MV-4-11 (cell line): ENCODE measurements at places on chromosomes 2 and 18.

DNA sequence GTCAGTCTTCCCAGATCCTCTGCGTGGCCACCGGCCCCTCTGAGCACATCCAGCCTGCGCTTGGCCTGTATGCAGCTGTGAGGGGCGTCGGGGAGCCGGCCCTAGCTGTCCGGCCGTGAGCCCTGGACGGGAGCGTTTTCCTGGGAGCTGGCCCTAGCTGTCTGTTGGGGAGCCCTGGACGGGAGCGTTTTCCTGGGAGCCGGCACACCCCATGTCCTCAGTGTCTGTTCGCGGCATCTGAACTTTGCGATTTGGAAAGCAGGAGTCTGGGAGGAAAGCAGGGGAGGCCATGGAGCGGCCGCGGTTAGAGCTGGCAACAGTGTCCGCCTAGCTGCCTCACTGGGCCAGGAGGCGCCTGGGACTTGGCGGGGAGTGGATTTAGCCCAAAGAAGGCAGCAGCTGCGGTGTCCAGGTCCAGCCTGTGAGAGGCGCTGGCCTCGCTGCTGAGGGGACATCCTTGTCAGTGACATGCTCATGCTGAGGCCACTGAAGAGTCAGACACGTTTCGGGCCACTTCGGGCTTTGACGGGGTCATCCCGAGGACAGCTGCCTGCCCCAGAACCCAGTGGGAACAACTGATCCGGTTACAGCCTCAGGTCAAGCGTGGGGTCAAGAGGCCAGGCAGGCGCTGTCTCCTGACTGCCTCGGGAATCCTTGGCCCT is 75.8 kb downstream of the KCNG2 start:
- no peak for DNase-seq

DNA sequence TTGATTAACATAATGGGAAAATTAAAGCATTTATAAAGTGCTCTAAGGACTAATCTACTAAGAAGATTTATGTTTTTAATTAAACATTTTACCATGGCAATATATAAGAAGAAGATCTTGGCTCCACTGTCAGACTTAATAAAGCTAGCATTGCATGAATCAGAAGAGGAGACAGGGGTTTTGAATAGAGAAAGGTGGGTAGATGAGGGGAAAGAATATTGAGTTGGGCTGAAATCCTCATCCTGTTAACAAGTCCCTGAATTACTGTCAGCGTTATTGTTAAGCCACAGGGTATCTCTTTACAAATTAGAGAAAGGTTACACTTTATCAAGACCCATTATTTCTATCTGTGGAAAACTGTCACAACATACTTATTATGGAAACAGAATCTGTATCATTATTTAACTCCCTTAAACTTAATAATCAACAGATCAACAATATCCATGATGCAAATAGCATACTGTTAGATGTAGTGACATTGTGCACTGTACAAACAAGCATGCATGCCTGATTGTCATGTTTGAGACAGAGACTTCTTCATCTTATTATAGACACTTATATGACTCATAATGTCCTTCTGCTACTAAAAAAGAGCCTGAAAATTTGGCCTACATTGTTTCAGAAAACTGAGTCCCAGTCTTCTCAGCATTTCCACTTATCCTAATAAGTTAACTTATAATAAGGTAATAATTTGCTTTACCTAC is 304.1 kb downstream of the NRXN1 start:
- DNase-seq: no peak

DNA sequence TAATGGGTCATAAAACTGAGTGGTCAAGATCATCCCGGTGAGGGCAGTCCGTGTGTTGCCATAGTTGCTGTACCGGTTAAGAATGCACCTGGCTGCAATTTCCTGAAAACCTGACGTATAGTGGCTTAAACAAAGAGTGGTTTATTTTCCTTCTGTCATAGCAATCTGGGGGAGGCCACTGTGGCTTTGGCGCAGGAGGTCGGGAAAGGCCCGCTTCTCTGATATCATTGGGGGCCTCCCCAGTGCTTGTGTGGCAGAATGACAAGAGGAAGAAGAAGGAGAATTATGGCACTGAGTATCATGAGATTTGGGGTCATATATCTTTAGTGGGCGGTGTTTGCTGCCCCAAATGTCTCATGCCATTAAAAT is 4.4 kb downstream of the C2orf92 start:
- DNase-seq: no peak

DNA sequence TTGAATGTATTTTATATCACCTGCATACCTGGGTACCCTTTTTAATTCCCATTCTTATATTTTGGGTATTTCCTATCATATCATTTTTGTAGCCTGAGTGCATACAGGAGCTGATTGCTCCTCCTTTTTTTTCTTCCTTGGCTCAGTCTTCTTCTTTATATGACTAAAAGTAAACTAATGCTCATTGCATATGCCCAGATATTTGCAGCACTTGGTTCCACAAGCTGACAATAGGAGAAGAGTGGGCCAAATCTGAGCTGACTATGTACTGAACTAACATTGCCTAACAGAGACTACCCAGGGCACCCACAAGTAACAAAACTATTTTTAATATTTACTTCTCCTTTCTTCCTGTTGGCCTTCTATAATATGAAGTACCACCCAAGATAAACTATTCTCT is 131.7 kb upstream of the SPOPL start:
- DNase-seq: no peak

DNA sequence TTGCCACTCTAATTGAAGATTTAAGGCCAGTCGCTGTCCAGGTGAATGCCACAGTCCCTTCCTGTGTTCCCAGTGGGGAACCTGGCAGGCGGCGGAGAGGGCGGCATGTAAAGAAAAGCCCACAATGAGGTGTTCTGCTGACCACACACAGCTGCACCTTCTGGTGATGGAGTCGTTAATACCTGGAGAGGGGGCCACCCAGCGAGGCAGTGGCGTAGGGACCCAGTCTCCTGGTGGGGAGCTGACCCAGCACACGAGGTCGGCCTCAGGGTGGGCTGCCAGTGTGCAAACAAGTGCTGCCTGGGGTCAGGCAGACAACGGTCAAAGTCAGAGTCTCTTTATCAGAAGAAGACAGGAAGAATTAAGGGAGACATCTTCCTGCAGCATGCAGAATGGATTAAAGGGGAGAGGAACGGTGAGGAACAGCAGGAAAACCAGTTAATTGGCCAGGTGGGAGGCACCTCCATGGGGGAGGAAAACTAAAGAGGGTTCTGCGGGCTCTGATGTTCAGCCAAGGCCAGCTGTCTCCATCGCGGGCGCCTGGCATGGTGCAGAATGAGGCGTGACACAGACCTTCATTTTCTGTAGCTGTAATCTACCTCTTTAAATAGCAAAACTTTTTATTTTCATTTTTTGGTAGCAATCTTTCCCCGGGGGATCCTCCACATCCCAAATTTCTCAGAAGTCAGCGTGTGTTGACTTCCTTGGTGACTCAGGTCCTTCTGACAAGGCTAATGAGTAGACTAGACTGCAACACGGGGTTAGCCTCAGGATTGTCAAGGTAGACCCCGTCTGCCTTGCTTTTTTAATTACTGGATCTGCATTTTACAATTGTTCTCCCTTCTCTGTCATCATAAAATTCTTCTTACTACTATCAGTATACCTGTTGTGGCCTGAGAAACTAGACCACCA is 78.3 kb downstream of the SMAD7 start:
- no peak for DNase-seq

- DNase-seq: no peak
Measured at GRCh38 chr2:10234409-10235094, 68.2 kb upstream of the HPCAL1 start.

DNA sequence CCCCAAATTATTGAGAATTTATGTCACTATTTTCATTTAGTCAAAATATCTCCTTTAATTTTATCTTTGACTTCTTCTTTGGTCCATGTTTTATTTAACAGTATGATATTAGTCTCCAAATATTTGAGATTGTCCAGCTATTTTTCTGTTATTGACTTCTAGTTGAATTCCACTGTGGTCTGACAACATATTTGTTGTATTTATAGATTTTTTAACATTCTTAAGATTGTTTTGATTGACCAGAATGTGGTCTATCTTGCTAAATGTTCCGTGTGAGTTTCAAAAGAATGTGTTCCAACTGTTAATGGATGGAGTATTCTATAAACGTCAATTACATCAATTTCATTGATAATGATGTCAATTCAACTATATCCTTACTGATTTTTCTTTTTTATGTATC is 1452.1 kb downstream of the SUCLG1 start:
- no peak for DNase-seq

GRCh38 chr2:73969356-73969755 is 15.4 kb upstream of the TET3 start:
- DNase-seq: no peak

DNA sequence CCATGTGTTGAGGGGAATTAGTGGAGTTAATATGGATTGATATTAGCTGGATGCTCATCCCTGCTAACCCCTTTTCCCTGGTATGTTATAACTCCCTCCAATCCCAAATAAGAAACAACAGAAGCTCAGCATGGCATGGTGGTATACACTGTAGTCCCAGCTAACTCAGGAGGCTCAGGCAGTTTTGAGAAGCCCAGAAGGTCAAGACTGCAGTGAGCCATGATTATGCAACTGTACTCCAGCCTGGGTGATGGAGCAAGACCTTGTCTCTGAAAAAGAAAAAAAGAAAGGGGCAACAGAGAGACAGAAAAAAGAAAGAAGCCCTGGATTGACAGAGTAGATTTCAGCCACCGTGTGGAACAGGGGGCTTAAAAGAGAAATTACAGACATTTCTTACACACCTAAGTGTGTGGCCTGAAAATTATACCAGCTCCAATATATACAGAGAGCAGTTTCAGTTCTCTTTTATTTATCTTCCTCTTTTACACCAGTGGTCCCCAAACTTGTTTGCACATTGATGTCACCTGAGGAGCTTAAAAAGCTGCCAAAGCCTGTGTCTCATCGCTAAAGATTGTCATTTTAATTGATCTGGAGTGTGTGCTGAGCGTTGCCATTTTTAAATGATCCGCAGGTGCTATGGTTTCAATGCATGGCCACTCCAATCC is 203.6 kb downstream of the UBE2E3 start:
- peak; percentile 82 for DNase-seq

DNA sequence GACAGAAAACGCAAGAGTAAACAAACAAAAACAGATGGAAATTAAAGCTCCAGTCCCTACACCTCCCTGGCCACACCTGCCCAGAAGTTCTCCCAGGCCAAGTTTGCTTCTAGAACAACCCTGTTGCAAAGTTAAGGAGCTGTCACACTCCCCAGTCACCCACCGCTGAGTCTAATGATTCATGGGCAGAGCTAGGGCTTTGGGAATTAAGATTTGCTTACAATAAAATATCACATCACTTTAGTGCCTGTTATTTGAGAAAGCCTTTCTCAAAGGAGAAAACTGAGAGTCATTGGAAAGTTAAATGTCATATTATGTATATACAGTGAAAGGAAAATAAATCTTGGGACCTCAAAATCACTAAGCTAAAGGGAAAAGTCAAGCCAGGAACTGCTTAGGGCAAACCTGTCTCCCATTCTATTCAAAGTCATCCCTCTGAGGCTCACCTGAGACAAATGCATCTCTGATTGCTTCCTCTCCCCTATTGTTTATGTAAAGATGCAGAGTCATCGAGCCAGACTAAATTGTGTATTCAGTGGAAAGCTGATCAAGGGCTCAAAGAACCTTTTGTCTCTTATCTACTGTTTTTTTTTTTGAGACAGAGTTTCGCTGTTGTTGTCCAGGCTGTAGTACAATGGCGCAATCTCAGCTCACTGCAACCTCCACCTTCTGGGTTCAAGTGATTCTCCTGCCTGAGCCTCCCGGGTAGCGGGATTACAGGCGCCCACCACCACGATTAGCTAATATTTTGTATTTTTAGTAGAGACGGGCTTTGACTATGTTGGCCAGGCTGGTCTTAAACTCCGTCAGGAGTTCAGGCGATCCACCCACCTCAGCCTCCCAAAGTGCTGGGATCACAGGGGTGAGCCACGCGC is 2.8 kb downstream of the CRYGB start:
- DNase-seq: no peak

GRCh38 chr2:54455563-54456361 is at the start of gene SPTBN1:
TSS of gene SPTBN1 (plus strand) at chr2:54456327. CDS start at chr2:54526419, 70,092 bp downstream.
- DNase-seq: no peak

DNA sequence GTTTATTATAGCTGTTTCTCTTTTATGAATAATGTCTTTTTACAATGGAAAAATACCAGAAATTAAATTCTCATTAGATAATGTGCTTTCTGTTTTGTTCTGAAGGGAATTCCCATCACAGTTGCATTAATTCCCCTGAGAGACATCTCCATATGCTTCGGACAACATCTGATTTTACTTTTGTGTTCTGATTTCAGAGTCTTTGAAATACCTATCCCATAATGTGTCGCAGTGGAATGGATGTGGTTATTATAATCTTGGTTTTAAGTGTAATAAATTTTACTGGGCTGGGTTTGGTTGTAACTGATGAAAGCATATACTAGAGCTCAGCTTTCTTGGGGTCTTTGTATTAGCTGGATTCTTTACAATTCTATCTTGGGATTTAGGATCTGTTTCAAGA is 12.5 kb downstream of the SPTBN1 start:
- DNase-seq: no peak

DNA sequence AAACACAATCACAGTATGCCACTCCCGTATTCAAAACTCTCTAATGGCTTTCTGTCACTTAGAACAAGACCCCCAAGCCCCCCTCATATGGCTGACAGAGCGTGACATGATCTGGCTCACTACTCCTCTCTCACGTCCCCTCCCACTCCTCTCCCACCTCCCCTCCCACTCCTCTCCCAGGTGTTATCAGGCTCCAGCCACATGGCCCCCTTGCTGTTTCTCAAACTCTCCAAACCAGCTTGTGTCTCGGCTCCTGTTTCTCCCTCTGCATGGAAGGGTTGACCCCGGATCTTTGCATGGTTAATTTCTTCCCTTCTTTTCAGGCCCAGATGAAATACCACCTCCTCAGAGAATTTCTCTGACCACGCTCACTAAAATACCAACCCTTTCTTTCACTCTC is 180.8 kb downstream of the SLC8A1 start:
- no peak for DNase-seq

GRCh38 chr18:58466636-58467205 is 162.2 kb downstream of the ALPK2 start:
- DNase-seq: no peak

DNA sequence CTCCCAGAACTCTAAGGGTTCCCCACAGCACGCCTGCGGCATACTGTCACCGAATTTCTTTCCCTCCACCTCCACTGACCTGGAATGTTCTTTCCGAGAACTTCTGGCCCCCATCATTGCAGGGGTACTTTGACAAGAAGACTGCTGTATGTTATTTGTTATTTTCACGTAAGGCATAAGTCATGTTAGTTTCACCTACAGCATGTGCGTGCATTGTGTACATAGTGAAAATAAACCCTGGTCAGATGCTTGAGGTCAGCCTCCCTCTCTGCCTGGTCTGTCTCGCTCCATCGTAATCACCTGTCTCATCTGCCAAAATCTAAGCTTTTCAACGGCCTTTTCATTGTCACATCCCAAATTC is 4.1 kb downstream of the ABCG8 start:
- no peak for DNase-seq

- no peak for DNase-seq
Measured at GRCh38 chr2:159867567-159868361, 69.8 kb upstream of the CD302 start.

GRCh38 chr2:178320011-178320585 is 125.8 kb downstream of the OSBPL6 start:
- DNase-seq: no peak

DNA sequence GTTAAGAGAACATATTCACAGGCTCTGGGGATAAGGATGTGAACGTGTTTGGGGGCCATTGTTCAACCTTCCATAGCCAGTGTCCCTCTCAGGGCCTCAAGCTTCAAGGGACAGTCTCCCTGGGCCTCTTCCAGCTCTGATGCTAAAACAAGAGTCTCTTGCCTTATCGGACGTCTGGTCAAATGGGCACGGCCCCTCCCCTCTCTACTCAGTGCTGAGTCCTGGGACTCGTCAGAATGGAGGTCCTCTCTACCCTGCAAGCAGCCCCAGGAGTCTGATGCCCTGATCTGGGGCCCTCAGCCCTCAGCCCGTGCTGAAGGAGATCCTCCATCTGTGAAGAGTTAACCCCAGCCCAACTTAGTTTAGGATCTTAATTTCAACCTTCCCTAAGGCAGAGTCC is 198.2 kb downstream of the ZFP36L2 start:
- DNase-seq: no peak
